T-cell (primary cell): ENCODE measurements at places on chromosomes 12 and 14. TPM values are rescaled to one million over a fixed set of nuclear protein-coding genes. Genes with fewer than 3 reads are reported as not detected.

- no peak for DNase-seq
- H3K4me3 ChIP-seq: no peak within 1 kb of the TSS
- H3K27me3 ChIP-seq: no peaks in the 10 kb centered on the region
- no peaks in the 10 kb centered on the region for H3K36me3 ChIP-seq
- H3K27ac ChIP-seq: no peak within 1 kb of the TSS
- peaks cover 8% of the 10 kb centered on the region for H3K4me1 ChIP-seq
Observed at GRCh38 chr14:21041676-21042433, at the start of gene RNASE7. TSS of gene RNASE7 (plus strand) at chr14:21042362. CDS start at chr14:21042993, 631 bp downstream.

DNA sequence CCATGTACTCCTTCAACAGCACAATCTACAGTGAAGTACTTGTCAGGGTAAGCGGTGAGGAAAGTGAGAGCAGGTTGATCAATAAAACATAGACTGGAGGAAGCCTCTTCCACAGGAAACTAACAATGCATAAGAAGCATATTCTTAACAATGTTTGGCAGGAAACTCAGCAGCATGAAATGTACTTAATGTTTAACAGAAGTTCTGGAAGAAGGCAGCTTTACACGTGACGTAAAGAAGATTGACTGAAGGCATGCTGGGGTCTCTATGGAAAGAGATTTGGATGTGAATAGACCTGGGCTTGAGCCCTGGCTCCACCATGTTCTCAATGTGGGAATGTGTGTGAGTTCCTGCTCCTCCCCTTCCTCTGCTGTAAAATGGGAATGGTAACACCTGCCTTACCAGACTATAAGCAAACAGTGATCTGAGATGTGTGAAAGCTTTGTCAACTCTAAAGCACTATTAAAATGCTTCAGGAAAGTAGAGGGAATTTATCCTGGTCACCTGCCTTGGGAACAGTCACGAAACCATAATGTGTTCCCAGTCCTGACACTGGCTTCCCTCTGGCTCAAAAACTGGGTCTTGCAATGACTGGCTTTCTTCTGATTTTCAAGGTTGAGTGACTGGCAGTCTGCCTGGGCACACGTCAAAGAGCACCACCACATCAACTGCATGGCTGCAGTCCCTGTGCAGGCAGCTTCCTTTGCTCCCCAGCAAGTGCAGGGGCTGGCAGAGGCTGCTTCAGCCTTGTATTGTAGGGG, 384.6 kb downstream of the APAF1 start:
- H3K27ac ChIP-seq: no peak overlapping the region
- no peaks in the 10 kb centered on the region for H3K27me3 ChIP-seq
- no peaks in the 10 kb centered on the region for H3K36me3 ChIP-seq
- H3K4me1 ChIP-seq: no peaks in the 10 kb centered on the region
- no peak overlapping the region for H3K4me3 ChIP-seq

DNA sequence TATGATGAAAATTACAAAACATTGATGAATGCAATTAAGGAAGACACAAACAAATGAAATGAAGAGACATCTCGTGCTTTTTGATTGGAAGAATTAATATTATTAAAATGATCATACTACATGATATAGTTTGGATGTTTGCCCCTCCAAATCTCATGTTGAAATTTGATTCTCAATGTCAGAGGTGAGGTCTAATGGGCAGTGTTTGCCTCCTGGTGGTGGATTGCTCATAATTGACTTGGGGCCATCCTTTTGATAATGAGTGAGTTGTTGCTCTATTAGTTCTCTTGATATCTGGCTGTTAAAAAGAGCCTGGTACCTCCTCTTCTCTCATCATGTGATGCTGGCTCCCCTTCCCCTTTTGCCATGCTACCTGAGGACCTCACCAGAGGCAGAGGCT, 56.7 kb downstream of the CD163L1 start:
- no peak overlapping the region for H3K4me3 ChIP-seq
- no peak overlapping the region for H3K27ac ChIP-seq
- no peaks in the 10 kb centered on the region for H3K4me1 ChIP-seq

- no peaks in the 10 kb centered on the region for H3K27me3 ChIP-seq
- DNase-seq: no peak
- H3K36me3 ChIP-seq: no peaks in the 10 kb centered on the region
- no peak overlapping the region for H3K27ac ChIP-seq
Observed at GRCh38 chr14:29853272-29853671, 74.4 kb downstream of the PRKD1 start.

DNA sequence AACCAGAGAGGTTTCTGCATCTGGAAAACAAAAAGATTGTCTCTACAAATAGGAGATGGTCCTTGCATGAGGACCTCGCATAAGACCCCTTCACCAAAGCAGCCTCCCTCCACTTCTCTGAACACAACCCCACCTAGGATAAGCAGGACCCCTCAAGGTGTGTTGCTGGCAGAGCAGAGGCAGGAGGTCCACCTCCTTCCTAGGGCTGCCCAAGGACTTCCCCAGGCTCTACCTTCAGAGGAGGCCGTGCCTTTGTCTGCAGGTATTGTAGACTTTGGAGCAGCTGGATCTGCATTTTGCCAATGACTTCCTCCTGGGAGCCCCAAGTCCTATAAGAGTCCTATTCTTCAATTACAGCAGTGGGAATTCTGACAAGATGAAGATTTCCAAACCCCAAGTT, 67.3 kb upstream of the TSPAN11 start:
- DNase-seq: no peak
- peaks cover 6% of the 10 kb centered on the region for H3K27me3 ChIP-seq
- H3K4me1 ChIP-seq: no peaks in the 10 kb centered on the region
- H3K4me3 ChIP-seq: no peak overlapping the region
- no peaks in the 10 kb centered on the region for H3K36me3 ChIP-seq

- no peaks in the 10 kb centered on the region for H3K4me1 ChIP-seq
- H3K27me3 ChIP-seq: no peaks in the 10 kb centered on the region
- H3K36me3 ChIP-seq: no peaks in the 10 kb centered on the region
- no peak for DNase-seq
- no peak overlapping the region for H3K27ac ChIP-seq
Observed at GRCh38 chr14:59075506-59075905, 113.0 kb upstream of the DAAM1 start.

- H3K4me1 ChIP-seq: no peaks in the 10 kb centered on the region
- peak; percentile 34 for DNase-seq
- H3K4me3 ChIP-seq: no peak overlapping the region
- no peaks in the 10 kb centered on the region for H3K36me3 ChIP-seq
Observed at GRCh38 chr14:34322940-34323418, 139.1 kb downstream of the SPTSSA start.

DNA sequence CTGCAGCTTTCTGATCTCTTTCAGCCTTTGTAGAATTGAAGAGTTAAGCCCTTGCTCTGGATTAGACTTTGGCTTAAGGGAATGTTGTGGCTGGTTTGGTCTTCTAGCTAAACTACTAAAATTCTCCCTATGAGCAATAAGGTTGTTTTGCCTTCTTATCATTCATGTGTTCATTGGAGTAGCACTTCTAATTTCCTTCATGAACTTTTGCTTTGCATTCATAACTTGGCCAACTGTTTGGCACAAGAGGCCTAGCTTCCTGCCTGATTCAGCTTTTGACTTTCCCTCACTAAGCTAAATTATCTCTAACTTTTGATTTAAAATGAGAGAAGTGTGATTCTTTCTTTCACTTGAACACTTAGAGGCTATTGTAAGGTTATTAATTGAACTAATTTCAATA, 384.3 kb downstream of the RAD51B start:
- no peak for DNase-seq
- no peaks in the 10 kb centered on the region for H3K27me3 ChIP-seq
- no peak overlapping the region for H3K4me3 ChIP-seq
- no peaks in the 10 kb centered on the region for H3K36me3 ChIP-seq
- H3K27ac ChIP-seq: no peak overlapping the region

The TRHDE gene
- total RNA-seq: not detected

The TRPV4 gene
- not detected for total RNA-seq

The BEGAIN gene
- 0.23 TPM for total RNA-seq

The TCP11L2 gene
- total RNA-seq: 157 TPM
